Left lung (tissue), 14 donors: ENCODE measurements at places on chromosomes 1 and 21.

GRCh38 chr1:207946756-207947155 lies 35.8 kb upstream of the CD34 start:
- no peak for DNase-seq

- no peak for DNase-seq
Observed at GRCh38 chr1:76802094-76802493, 65.2 kb upstream of the ST6GALNAC5 start.

DNA sequence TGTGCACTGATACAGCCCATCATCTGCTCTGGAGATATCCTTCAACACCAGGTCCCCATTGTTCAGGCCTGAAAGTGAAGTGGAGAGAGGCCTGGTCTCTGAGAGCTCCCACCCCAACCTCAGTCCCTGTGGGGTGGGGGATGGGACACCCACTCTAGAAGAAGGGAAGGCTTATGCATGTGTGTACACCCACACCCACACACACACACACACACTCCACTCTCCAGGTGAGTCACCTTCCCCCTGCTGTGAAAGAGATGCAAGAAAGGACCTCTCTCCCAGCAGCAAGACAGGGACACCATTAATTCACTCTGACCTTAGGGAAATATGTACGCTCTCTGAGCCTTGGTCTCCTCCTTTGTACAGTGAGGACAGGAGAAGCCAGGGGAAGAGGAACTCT lies 5.9 kb downstream of the VSIG8 start:
- no peak for DNase-seq

DNA sequence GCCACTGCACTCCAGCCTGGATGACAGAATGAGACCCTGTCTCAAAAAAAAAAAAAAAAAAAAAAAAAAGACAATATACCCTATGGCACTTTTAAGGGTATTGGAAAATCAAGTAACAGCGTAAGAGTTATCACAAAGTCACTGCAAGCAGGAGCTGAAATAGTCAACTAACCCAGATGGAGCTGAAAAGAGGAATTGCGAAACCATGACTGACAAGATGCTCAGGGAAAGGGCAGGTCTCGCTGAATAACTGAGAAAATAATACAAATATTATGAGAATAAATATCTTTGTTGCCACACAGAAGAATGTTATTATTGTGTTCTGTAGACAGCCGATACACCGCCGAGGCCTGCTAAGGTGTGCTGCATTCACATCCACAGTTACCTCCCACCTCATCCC lies 17.8 kb downstream of the HLCS start:
- DNase-seq = no peak

DNA sequence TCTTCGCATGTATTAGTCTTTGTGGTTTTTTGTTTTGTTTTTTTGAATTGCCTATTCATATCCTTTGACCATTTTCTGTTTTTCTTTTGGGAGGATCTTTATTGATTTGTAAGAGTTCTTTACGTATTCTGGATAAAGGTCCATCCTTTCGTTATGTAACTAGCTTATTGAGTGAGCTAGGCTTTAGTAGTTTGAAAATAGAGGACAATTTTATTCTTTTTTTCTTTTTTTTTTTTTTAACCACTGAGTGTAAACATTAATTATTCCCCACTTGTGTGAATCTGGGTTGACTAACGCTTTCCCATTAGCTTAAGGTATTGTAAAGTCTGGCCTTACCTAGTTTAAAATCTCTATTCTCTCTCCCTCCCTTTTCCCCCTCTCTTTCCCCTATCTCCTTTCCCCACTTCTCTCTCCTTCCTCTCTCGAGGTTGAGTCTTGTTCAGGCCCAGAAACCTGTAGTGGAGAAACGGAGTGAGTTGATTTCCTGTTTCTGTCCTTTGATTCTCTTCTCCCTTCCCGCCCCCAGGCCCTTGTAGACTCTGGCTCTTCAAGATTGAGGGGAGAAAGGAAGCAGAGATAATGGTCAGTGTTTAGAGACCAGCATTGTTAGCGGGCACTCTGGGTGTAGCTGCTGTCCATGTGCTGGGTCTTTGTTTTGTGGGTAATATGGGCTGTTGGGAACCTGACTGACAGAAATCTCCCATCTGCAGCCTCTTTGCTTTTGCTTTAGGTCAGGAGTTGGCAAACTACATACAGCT lies 1.5 kb downstream of the MORC3 start:
- no peak for DNase-seq

GRCh38 chr1:220893701-220894024 lies 14.4 kb downstream of the HLX start:
- DNase-seq = no peak
